ENCODE measurements at places on chromosomes 1 and 21.

DNA sequence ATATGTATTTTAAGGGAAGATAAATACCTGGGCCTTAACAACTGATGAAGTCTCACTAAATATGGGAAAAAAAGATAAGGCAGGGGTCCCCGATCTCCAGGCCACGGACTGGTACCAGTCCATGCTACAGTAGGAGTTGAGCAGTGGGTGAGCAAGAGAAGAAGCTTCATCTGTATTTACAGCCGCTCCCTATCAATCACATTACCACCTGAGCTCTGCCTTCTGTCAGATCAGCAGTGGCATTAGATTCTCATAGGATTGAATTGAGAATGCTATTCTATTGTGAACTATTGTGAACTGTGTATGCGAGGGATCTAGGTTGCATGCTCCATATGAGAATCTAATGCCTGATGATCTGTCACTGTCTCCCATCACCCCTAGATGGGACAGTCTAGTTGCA, 43.0 kb upstream of the PAXBP1 start:
- no peak for DNase-seq

DNA sequence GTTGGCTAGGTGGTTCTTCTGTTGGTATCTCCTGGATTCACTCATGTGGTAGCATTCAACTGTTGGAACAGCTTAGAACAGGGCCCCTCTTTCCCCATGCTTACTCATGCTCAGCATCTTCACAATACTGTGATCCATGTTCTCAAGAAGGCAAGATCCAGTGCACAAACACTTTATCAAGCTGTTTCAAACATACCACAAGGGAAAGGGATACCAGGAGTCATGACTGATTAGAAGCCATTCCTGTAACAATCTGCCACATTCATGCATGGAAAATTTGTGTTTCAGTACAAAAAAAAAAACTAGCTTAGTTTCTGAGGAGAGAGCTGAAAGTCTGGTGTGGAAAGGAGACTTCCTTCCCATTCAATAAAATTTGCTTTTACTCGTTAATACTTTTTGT, 169.8 kb upstream of the CACYBP start:
- DNase-seq, result no peak

DNA sequence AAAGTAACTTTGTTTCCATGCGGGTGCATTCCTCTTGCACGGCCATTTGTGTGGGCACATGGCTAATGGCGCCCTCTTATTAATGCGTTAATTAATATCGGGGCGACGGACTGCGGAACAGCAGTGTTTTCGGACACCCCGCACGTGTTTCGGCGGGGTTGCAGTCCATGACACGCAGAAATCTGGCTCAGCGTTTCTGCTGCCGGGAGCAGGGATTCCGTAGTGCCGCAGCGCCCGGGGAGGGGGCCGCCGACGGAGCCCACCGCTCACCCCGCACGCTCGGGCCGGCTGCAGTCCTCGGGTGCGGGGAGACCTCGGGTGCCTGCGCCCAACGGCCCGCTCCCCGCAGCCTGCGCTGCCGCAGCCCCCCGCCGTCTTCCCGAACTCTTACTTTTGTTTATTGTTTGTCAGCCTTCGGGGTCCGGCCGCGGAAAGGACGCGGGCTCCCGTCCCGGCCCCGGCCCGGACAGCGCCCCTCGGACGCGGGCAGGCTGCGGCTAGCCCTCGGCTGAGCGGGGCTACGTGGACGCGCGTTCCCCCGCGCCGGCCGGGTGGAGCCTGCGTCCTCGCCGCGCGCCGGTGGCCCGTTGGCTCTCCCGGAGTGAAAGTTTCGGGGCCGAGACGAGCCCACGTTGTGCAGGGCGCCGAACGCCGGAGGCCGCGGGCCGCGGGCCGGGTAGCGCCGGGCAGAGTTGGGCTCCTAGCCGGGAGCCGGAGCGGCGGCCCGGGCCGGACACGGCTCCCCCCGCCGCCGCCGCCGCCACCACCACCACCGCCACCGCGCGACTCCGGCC, 849 bp downstream of the NFIA start:
- no peak for DNase-seq

- no peak for DNase-seq
Observed at GRCh38 chr1:95132762-95133161, 15.6 kb downstream of the TLCD4 start.

DNA sequence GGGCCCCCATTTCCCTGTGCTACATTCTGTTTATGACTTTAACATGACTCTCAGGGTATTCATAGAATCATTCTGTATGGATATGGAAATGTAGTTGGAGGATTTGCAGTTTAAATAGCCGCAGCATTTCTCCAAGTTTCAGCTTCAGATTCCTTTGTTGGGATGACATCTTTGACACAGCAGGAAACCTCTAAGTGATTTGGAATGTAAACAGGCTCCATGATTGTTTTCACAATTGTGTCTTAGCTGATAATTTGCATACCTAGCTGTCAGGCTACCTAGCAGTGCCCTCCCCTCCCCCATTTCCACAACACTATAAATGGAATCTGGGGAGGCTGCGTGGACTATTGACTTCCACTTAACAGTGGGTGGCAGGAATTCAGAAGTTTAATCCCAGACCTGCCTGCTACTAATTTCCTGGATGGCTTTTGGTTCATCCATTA, 290.2 kb downstream of the HLX start:
- no peak for DNase-seq

DNA sequence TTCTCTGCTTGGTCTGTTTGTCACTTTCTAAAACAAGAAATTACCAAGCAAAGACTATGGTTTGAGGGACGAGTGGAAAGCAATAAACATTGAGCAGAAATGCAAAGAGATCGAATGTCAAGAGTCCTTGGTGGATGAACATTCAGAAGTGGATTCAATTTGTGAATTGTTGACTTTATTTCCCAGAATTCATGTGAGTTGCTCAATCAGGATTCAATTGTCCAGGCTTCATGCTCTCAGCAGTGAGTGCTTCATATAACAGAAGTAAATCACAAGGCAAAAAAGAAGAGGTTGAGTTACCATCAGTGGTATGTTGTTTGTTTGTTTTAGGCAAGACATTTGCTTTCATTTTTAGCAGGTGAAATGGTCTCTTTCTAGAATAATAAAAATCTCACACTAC, 31.9 kb downstream of the NGF start:
- DNase-seq, result no peak

- DNase-seq, result no peak
Observed at GRCh38 chr1:241503444-241503843, 16.1 kb downstream of the FH start.

- no peak for DNase-seq
Observed at GRCh38 chr1:185409763-185410528, 92.9 kb upstream of the IVNS1ABP start.

DNA sequence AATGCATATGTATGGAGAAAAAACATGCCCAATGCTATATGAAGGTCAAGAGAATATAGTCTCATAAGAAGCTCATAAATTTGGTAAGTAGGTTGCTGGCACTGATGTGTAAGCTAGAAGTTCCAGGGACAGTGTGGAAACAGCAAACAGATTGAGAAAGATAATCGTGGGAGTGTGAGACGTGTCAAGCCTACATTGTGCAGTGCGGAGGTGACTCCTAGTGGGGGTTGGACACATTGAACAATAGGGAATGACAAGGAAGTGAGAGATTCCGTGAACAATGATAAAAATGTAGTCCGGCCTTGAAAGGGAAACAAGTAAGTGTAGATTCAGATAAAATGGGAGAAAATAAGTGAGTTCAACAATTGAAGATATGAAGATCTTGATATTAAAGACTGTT, 788.4 kb upstream of the PRMT6 start:
- no peak for DNase-seq

- DNase-seq, result peak; percentile 31
Observed at GRCh38 chr1:198258491-198258890, 101.7 kb downstream of the NEK7 start.

DNA sequence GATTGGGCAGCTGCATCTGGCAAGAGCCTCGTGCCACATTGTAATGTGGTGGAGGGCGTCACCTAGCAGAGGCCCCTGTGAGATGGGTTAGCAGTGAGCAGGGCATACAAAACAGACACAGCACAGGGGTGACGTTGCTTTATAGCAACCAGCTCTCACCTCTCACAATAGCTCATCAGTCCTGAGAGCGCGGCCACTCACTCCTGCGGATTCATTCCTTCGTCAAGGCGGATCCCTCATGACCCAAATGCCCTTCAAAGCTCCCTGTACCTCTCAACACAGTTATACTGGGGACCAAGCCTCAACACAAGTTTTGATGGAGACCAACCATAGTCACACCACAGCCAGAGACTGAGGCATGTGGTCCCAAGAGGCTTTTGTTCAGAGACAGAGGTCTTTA, 22.9 kb downstream of the SLC37A1 start:
- no peak for DNase-seq

DNA sequence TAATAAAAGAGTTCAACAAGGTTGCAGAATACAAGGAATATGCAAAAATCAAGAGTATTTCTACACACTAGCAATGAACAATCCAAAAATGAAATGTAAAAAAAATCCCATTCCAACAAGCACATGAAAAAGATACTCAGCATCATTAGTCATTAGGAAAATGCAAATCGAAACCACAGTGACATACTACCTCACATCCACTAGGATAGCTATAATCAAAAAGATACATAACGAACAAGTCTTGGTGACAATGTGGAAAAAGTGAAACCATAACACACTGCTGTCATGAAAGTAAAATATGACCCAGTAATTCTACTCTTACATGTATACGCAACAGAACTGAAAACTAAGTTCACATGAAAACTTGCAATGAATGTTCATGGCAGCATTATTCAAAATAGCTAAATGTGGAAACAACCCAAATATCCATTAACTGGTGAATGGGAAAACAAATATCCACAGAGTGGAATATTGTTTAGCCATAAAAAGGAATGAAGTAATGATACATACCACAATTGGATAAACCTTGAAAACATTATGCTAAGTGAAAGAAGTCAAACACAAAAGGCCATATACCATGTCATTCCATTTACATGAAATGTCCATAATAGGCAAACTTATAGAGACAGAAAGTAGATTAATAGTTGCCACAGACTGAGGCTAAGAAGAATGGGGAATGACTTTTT, 34.3 kb downstream of the PIK3R3 start:
- DNase-seq, result no peak

- DNase-seq, result no peak
Observed at GRCh38 chr1:31712630-31713029, 8.8 kb upstream of the COL16A1 start.

DNA sequence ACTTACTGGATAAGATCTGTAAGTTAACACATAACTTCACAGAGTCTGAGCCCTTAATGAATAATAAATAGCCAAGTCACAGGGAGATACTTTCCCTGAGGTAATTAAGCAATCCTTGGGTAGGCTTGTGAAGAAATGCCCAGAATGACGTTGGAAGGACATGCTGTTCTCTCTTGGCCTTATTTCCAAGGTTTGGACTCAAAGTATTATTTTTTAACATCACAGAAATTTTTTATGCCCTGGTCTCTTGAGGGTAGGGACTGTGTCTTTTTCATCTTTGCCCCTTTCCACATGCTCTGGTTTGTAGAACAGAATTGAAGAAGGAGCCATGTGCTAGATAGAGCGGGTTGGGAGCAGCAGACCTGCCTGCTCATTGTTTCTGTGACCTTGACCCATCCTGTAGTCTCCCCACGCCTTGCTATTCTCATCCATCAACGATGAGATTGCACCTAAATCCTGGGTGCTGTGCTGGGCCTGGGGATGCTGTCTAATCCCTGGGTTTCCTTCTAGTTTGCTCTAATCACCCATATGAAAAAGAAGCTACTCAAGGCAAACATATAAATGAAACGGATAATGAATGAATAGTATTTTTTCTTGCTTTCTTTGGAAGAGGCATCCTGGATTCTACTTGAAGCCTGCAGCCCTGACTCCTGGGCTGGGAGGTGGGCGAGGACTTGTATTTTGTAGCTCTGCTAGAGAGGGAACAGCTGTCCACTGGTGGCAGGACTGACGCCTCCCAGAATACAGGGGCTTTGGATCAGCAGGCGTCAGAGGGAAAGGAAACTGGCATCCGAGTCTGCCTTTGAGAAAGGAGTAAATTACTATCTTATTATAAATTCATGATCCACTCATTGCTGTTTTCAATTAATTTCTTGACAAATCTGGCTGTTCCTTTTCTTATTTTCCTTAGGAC, 17.5 kb upstream of the LAMTOR5 start:
- no peak for DNase-seq

DNA sequence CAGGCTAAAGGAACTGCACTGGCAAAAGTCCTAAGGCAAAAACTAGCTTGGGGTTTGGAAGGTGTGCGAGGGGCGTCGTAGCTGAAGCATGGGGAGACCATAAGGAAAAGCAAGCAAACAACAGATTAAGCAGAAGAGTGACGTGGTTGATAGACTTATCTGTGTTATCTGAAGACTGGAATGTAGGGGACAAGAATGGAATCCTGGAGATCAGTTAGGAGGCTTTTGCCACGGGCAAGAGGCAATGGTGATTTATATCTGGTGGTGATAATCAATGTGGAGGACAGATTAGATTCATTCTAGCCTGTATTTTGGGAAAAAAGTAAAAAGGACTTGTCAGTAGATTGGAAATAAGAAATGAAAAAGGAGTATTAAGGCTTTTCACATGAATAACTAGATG, 97.4 kb downstream of the ITSN1 start:
- no peak for DNase-seq

DNA sequence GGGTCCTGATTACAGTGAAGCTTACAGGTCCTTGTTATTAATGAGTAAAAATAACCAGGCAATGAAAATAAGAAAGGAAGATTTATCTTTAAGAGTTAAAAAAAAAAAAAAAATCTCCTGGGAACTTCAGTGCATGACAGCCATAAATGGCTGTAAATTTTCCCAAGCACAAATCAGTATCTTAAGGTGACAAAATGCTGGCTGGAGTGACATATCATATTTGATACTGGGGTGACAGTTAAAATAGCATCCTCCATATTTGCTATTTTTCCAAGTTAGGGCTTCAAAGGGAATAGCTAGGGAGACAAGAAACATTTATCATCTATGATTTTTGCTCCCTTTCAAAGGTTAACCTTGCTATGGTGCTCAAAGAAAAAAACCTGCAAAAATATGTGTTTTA, 226.6 kb downstream of the PRDM2 start:
- DNase-seq, result no peak

- no peak for DNase-seq
Observed at GRCh38 chr1:16969057-16969611, 11.3 kb downstream of the MFAP2 start.

GRCh38 chr1:48414264-48414663, 57.7 kb downstream of the SPATA6 start:
- no peak for DNase-seq

GRCh38 chr1:173295995-173296394, 88.9 kb upstream of the TNFSF4 start:
- DNase-seq, result no peak

GRCh38 chr1:240029418-240029817, 62.3 kb upstream of the FMN2 start:
- no peak for DNase-seq

GRCh38 chr1:1954831-1955441, 35.9 kb upstream of the TMEM52 start:
- DNase-seq, result no peak

- DNase-seq, result no peak
Observed at GRCh38 chr1:193402977-193403376, 216.6 kb upstream of the B3GALT2 start.

DNA sequence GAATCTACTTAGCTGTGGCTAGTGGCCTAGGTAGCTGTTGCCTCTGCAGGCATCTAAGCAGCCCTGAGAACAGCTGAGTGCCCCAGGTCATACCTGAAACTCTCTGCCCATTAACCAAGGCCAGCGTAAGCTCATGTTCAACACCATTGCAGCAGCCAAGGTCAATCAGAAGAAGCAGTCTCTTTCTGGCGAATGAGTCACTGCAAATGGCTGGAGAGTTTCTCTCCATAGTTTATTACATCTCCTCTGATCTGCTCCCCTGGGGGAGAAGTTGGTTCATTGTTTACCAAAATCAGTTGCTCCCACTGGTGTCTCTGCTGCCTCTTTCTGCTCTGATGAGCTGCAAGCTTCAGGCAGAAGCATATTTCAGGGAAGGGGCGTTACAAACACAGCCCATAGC, 6.9 kb upstream of the BCL9 start:
- no peak for DNase-seq
